ENCODE measurements at places on chromosomes 16 and 17.

- DNase-seq = peak; percentile 98
Observed at GRCh38 chr17:44006598-44007345, 2.4 kb downstream of the NAGS start.

DNA sequence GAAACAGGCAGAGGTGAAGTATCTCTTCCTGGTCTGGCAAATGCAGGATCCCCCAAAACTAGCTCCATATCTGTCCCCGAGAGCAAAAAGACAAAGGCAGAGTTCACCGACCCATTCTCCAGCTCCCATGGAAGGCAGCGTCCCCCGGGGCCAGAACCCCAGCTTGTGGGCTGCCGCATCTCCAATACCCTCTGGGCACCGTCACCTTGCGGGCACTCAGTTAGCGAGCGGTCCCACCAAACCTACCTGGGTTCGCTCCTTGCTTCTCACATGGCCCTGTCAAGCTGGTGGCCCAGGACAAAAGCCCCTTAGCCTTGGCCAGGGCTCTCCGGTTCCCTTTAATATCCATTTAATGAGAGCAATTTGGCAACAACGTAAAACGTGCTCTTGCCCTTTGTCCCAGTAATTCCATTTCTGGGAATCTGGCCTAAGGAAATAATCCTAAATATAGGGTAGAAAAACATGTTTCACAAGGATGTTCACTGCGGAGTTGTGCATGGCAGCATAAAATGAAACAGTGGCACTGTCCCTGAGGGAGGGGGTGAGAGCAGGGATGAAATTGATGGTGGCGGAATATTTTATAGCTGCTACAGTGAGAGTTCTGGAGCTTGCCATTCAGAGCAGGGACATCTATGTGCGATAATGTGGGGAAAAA lies 157.1 kb downstream of the CMIP start:
- no peak for DNase-seq

GRCh38 chr16:85500220-85500619 lies 112.9 kb upstream of the GSE1 start:
- no peak for DNase-seq

DNA sequence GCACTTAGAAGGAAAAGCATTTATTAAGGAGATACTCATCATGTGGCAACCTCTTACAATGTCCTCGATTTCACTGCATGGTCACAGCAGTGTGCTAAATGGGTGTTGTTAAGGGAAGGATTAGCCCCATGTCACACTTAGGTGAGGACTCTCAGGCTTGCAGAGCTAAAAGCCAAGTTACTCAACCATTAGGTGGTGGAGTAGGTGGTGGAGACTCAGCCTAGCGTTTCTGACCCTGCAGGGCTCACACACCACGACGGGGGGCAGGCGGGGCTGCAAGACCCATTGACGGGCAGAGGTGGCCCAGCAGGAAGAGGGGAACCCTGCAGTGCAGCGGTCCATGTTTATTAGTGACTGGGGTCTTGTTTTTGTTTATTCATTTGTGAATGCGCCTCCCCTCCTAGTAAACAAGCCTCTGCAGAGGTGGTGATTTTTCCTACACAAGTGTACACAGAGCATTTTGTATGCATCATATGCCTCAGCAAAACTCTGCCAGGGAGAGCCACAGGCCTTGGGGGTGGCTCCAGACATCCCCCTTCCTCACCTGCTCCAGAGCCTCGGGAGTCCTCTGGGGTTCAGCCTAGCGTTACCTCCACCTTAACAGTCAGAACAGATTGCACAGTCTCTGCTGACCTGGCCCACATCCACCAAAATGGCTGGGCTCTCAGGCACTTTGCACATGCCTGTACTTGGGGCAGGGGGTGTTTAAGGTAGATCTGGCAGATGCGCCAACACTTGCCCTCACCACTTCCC lies 216.7 kb downstream of the C16orf95 start:
- DNase-seq = no peak

DNA sequence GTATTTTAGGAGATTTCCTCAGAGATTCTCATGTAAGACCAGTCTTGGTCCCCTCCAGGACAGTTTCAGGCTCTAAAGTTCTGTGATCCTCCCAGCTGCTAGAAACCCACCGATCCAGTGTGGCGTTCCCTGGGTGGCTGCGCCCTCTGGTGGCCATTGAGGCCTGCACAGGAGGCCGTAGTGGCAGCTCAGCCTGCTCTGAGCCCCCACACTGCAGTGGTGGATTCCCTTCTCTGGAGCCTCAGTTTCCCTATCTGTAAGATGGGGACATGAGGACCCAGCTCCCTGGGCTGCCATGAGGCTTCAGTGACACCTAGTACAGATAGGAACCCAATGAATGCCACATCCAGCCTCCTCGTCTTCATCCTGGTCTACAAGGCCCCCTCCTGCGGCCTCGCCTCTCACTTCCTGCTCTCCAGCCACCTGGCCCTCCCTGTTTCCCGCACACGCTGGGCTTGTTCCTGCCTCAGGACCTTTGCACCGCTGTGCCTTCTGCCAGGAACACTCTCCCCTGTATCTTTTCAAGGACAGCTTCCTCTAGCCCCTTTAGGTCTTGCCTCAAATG lies 16.5 kb downstream of the CCDC102A start:
- DNase-seq = peak; percentile 83

- DNase-seq = no peak
Observed at GRCh38 chr16:23081675-23082119, 67.6 kb downstream of the USP31 start.

- no peak for DNase-seq
Observed at GRCh38 chr17:50916026-50916707, 50.0 kb upstream of the TOB1 start.

GRCh38 chr17:19876529-19877161 lies 8.9 kb upstream of the ULK2 start:
- peak; percentile 54 for DNase-seq

GRCh38 chr16:49250689-49251088 lies 30.9 kb downstream of the CBLN1 start:
- DNase-seq = no peak

GRCh38 chr16:10514369-10515055 lies 65.9 kb downstream of the EMP2 start:
- DNase-seq = peak; percentile 50

- no peak for DNase-seq
Observed at GRCh38 chr17:32497431-32498205, 10.8 kb downstream of the CDK5R1 start.

DNA sequence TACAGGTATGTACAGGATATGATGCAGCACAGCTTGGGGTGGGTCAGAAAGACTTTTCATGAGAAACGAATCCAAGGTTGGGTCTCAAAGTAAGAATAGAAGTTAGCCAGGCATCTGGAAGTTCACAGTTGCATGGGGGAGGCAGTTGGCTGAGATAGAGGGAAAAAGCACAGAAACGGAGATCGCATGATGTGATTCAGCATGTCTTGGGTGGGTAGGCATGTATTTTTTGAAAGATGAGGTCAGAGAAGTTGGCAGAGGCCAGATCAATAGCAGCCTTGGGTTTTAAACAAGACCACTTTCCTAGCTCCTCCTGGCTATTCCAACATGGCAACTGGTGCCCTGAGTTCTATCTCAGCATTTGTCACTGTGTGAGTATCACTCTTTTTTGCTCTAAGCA lies 67.2 kb downstream of the PCTP start:
- DNase-seq = no peak

GRCh38 chr16:57708168-57708567 lies 13.6 kb downstream of the DRC7 start:
- no peak for DNase-seq

DNA sequence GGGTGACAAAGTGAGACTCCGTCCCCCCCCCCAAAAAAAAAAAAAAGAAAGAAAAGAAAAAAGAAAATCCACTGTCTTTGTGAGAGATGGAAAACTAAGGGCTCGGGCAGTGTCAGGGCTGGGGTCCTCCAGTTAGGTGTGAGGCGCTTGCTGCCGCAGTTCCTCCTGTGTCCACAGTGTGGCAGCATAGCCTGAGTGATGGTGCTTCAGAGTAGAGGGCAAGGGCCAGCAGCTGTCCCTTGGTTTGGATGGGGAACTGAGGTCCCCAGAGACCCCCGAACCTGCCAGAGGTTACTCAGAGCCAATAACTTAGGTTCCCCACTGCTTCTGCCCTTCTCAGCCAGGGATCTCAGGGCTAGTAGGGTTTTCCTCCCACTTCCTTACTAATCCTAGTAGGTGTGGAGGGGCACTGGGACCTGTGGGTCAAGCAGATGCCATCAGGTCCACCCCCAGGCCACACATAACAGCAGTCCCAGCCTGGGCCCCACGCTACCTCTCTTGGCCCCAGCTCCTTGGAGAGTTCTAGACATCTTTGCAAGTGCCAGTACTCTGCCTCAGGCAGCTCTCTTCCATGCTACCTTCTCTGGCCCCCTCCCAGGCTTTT lies 7.9 kb upstream of the LLGL1 start:
- DNase-seq = peak; percentile 76

- no peak for DNase-seq
Observed at GRCh38 chr16:27264151-27264550, 4.4 kb downstream of the NSMCE1 start.

Data from CD4-positive, alpha-beta T cell treated with Interleukin-1 beta for 1 hour (primary cell).